Naive thymus-derived CD4-positive, alpha-beta T cell (primary cell): ENCODE measurements at places on chromosomes 5 and 9.

- H3K27me3 ChIP-seq: no peaks in the 10 kb centered on the region
- no peaks in the 10 kb centered on the region for H3K4me1 ChIP-seq
- no peak for DNase-seq
- no peaks in the 10 kb centered on the region for H3K36me3 ChIP-seq
Observed at GRCh38 chr5:16810208-16810854, 125.8 kb downstream of the MYO10 start.

DNA sequence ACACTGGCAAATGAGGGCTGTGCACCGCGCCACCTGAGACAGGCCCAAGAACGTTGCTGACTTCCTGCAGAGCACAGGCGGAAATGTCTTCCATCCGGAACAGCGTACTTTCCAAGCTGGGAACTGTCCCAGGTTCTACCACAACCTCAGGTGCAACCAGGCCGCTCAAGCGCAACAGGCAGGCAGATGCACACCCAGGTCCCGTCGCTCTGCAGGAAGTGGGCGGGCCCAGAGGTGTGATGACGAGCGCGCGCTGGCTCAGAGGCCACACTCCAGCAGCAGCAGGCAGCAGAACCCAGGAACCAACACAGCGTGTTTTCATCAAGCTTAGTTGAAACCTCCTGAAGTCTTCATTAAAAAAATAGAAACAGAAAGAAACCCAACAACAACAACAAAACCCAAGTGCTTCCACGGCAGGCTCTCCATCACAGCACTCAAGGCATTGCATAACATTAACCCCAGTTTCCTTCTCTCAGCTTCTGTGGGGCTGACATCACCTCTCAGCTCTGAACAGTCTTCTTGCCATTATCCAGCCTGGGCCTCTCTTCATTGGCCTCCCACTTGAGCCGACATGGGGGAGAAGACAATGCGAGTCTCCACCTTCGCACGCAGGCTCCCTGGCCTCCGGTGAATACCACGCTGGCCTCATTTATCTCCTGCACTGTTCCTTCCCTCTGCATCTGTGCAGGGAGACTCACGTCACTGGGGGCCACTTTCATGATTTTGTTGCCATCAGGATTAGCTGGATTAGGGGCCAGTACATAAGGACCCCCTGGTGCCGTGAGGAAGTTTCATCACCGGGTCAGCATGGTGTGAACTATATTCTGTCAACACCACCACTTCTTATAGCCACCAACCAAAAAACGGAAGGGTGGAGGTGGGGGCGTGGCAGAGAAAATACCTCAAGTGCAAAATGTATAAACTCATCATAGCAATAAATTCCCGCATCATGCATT lies 22.1 kb downstream of the PTCH1 start:
- H3K36me3 ChIP-seq: no peaks in the 10 kb centered on the region

DNA sequence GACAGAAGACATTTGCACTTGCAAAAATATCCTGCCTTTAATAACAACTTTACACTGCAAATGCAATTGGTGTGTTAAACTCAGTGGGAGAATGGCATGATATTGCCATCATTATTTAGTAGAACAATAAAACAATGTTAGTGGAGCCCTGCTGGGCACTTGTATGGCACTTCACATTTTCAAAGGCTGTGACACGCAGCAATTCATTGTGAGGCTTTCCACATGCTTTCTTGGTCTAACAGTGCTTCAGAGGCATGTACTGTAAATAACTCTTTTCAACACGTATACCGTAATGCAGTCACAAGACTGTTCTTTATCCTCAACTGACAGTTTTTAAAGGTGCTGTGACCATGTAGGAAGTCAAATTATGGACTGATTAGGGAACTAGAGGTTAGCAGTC lies 155.5 kb upstream of the EPB41L4A start:
- no peaks in the 10 kb centered on the region for H3K27me3 ChIP-seq
- no peak overlapping the region for H3K4me3 ChIP-seq
- H3K4me1 ChIP-seq: no peaks in the 10 kb centered on the region
- no peaks in the 10 kb centered on the region for H3K36me3 ChIP-seq
- no peak for DNase-seq

GRCh38 chr5:60210810-60211209 lies 317.3 kb upstream of the PDE4D start:
- H3K27ac ChIP-seq: no peak overlapping the region
- H3K36me3 ChIP-seq: no peaks in the 10 kb centered on the region
- H3K4me1 ChIP-seq: no peaks in the 10 kb centered on the region
- DNase-seq: no peak
- H3K27me3 ChIP-seq: no peaks in the 10 kb centered on the region
- no peak overlapping the region for H3K4me3 ChIP-seq

GRCh38 chr5:149195337-149195887 lies 54.1 kb downstream of the ABLIM3 start:
- DNase-seq: no peak
- no peaks in the 10 kb centered on the region for H3K4me1 ChIP-seq
- no peak overlapping the region for H3K4me3 ChIP-seq
- no peaks in the 10 kb centered on the region for H3K27me3 ChIP-seq
- no peak overlapping the region for H3K27ac ChIP-seq

DNA sequence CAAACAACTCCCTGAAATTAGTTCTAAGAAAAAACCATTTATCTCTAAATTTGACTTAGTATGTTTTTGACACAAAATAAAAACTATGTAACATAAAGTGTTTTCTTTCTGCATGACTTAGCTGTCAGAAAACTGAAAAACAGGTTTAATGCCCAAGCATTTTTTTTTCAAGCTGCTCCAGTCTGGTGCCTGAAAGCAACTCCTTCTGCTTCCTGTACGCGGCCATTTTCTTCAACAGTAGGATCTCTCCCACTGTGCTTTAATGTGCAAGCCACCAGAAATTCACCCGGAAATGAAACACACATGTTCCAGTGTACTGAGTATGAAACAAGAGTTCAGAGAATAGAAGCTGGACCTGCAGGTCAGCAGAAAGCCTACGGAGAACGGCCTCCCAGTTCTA lies 161.2 kb downstream of the MED27 start:
- no peaks in the 10 kb centered on the region for H3K36me3 ChIP-seq
- no peaks in the 10 kb centered on the region for H3K27me3 ChIP-seq
- H3K4me3 ChIP-seq: no peak overlapping the region
- no peak overlapping the region for H3K27ac ChIP-seq
- H3K4me1 ChIP-seq: no peaks in the 10 kb centered on the region
- no peak for DNase-seq
